ENCODE measurements at places on chromosomes 11 and 22. TPM values are rescaled to one million over a fixed set of nuclear protein-coding genes. Genes with fewer than 3 reads are reported as not detected.

The MRGPRX3 gene
- total RNA-seq = not detected

The SLC7A4 gene
- 0.93 TPM for total RNA-seq

The RPLP2 gene
- 1,592 TPM for total RNA-seq

The APLNR gene
- total RNA-seq = 0.07 TPM

The ISX gene
- total RNA-seq = not detected

The OOSP4B gene
- not detected for total RNA-seq

The PMM1 gene
- 42.3 TPM for total RNA-seq

The SSTR3 gene
- not detected for total RNA-seq

The MIAT gene
- 22.8 TPM for total RNA-seq

The PLEKHA7 gene
- total RNA-seq = 3.2 TPM

The DNAJC4 gene
- total RNA-seq = 23.8 TPM

The CSNK1E gene
- 171 TPM for total RNA-seq

DNA sequence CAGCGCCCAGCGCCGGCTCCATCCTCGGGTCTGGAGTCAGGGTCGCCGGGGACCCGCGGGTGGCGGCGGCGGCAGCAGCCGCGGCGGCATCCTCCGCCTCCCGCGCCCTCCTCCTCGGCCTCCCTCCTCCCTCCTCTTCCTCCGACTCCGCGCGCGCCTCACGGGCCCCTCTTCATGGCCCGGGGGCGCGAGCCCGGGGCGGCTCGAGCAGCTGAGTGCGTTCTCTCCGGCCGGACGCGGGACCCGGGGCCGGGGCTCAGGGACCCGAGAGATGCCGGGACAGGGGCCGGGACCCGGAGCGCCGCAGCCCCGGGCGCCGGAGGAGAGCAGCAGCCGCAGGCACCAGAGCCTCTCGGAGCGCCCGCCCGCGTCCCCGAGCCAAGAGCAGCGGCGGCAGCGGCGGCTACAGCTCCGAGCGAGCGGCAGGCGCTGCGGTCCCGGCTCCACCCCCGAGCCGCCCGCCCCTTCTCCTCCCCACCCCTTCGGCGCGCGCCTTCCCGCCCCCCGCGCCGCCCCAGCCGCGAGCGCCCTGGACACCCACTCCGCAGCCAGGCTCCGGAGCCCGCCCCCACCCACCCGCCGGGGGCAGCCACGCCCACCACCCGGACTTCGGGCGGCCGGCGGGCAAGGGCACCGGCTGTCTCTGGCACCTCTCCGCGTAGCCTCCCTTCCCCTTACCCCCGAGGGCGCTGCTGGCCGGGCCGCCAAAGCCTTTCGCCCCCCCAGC, at the start of gene CHST1:
Gene CHST1 (minus strand): TSS at position 417 of the 727 bp plus-strand sequence. CDS start 14,699 bp downstream, outside the sequence.
- H3K4me1 ChIP-seq = peaks cover 25% of the 10 kb centered on the region
- peak; percentile 2 for DNase-seq
- peaks cover 19% of the 10 kb centered on the region for H3K27me3 ChIP-seq
- no peak within 1 kb of the TSS for H3K27ac ChIP-seq

DNA sequence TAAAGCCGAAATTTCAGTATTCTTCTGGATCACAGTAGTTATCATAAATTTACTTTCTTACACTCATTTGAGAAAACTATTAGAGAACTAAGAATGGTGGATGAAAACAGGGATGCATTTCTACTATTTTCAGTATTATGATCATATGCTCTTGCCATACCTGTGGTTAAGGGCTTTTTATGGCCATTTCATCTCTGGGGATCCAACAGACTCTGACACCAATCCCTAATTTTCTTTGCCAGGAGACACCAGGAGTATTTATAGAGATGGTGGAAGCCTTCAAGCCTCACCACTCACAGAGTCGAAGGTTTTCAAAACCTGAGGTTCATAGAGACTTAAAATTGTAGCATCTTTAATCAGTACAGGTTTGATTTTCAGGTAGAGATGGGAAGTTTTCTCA, at the start of gene OR51L1:
Gene OR51L1 (plus strand): TSS at position 301 of the 400 bp plus-strand sequence. CDS start 4,132 bp downstream, outside the sequence.
- H3K27me3 ChIP-seq = no peaks in the 10 kb centered on the region
- no peak for DNase-seq
- no peak within 1 kb of the TSS for H3K27ac ChIP-seq
- no peak within 1 kb of the TSS for H3K4me3 ChIP-seq
- H3K36me3 ChIP-seq = no peaks in the 10 kb centered on the region

GRCh38 chr11:61120706-61121191, 18.5 kb downstream of the CD5 start:
- peaks cover 12% of the 10 kb centered on the region for H3K27me3 ChIP-seq
- no peaks in the 10 kb centered on the region for H3K36me3 ChIP-seq
- H3K27ac ChIP-seq = no peak overlapping the region

DNA sequence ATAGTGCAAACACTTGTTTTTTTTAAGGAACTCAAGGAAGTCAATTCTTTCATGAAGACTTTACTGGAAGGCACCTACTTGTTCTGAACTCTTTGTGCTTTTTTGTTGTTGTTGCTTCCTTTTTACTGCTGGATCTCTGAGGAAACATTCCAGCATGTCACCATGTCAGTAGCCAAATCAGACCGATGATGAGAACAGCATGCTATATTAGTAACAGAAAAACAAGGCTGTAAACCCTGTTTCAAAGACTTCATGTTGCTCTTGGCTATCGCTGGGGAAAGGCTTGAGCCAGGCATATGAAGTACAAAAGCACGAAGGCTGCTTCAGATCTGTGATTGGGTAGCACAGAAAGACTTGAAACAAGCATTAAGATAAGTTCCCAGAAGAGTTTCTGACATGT, 125.6 kb upstream of the SLC5A12 start:
- H3K27me3 ChIP-seq = no peaks in the 10 kb centered on the region
- no peak overlapping the region for H3K27ac ChIP-seq
- H3K4me3 ChIP-seq = no peak overlapping the region
- H3K4me1 ChIP-seq = peaks cover under 1% of the 10 kb centered on the region

GRCh38 chr11:8011981-8012444, 24.9 kb downstream of the EIF3F start:
- H3K4me3 ChIP-seq = no peak overlapping the region
- no peak overlapping the region for H3K27ac ChIP-seq
- no peaks in the 10 kb centered on the region for H3K36me3 ChIP-seq
- peaks cover 21% of the 10 kb centered on the region for H3K4me1 ChIP-seq
- no peaks in the 10 kb centered on the region for H3K27me3 ChIP-seq

DNA sequence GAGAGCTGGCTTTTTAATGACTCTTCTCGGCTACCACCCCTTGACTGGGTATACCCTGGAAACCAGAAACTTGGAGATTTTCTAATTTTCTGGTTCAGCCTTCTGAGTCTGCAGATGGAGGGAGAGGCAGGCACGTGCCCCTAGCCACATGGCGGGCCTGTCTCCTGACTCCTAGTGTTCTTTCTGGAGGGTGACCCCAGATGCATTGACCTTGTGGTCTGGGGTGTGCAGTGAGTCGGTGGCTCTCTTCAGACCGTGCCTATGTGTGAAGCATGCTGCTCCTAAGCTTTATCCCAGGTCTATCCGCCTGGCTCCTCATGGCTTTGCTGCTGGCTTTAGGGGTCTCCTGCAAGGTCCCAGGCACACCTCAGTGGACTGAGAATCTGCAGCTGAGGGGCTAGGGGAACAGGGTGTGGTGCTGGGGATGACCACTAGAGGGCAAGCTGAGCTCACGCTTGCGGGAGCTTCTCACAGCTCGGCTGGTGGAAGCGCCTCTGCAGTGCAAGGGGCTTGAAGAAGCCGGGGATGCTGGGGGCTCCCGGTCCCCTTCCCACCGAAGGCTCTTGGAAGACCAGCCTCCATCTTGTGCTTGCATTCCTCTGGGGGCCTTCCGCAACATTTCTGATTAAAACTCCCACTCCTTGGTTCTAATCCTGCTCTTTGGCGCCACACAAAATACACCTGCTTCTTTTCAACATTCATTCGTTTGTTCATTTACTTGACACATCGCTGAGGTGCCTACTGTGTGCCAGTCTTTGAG, 51.8 kb downstream of the OTOG start:
- no peak overlapping the region for H3K27ac ChIP-seq
- no peaks in the 10 kb centered on the region for H3K27me3 ChIP-seq
- no peaks in the 10 kb centered on the region for H3K4me1 ChIP-seq
- H3K4me3 ChIP-seq = no peak overlapping the region

GRCh38 chr22:37823134-37823985, at the start of gene GALR3:
Gene GALR3 (plus strand): TSS chr22:37823382. CDS start chr22:37823407, 25 bp downstream.
- H3K27me3 ChIP-seq = peaks cover 20% of the 10 kb centered on the region
- H3K4me3 ChIP-seq = peak within 1 kb of the TSS; percentile 5
- peaks cover 13% of the 10 kb centered on the region for H3K4me1 ChIP-seq
- DNase-seq = no peak

- DNase-seq = no peak
- peaks cover 4% of the 10 kb centered on the region for H3K27me3 ChIP-seq
Observed at GRCh38 chr11:120792306-120792705, 231.6 kb upstream of the TBCEL start.

DNA sequence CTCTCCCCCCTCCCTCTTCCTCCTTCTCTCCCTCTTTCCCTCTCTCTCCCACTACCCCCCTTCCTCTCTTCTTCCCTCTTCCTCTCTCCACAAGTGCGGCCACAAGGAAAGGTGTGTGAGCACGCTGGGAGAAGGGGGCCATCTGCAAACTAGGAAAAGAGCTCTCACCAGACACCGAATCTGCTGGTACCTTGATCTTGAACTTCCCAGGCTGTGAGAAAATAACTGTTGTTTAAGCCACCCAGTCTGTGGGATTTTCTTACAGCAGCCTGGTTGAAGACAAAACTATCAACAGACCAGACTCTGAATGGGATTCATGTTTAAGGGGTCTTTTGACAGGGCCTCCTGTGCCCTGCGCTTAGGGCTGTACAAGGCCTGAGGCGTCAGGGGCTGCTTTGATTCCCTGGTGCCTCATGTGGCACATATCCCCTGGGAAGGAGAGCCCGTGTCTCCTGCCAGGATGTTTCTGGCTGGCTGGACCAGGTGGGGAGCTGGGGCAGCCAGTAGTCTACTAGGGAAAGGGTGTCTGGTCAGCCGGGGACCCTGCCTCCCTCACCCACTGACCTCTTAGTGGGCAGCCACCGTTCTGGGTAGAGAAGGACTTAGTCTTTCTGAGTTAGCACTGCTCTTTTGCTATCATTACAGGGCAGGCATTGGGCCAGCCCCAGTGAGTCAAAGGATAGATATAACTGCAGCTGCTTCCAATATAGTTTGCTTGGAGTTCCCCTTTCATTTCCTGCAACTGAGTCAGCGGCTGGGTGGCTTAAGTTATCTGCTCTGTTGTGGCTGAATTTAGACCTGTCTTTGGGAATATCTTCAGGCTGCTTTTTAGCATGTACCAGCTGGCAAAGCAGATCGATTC, 6.2 kb downstream of the PANX1 start:
- peak overlapping the region; percentile 96 for H3K27ac ChIP-seq
- peaks cover 68% of the 10 kb centered on the region for H3K4me1 ChIP-seq
- DNase-seq = peak; percentile 94
- peak overlapping the region; percentile 43 for H3K4me3 ChIP-seq

- no peaks in the 10 kb centered on the region for H3K27me3 ChIP-seq
- no peak overlapping the region for H3K4me3 ChIP-seq
- no peaks in the 10 kb centered on the region for H3K36me3 ChIP-seq
Observed at GRCh38 chr11:108973402-108974162, 308.7 kb downstream of the DDX10 start.

DNA sequence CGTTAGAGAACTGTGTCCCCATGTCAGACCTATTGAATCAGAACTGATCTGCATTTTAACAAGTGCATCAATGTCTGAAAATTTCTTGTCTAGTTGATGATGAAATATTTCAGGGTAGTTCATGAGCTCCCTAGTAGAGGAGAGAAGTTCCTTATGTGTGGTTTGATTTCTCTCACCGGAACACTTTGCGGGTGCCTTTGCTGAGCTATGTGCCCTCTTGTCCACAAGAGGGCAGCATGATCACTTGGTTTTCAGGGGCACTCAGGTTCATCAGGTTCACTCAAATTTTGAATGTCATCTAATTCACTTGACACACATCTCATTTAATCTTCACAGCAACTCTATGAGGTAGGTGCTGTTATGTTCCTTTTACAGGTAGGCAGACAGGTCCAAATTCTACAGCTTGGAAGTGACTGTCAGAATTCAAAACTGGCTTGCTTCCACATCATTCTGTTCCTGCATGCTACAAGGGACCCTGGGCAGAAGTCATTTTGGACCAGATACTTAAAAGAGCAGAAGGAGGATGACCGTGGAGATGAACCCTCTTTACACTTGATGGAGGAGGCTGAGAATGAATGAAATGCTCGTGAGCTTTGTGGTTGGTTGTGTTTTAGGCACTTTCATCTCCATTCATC, 55.6 kb downstream of the P4HA3 start:
- no peak overlapping the region for H3K27ac ChIP-seq
- H3K27me3 ChIP-seq = no peaks in the 10 kb centered on the region
- H3K4me1 ChIP-seq = peaks cover 8% of the 10 kb centered on the region
- peak; percentile 20 for DNase-seq
- peaks cover 2% of the 10 kb centered on the region for H3K36me3 ChIP-seq
- H3K4me3 ChIP-seq = no peak overlapping the region

GRCh38 chr22:24796860-24797259, 9.2 kb upstream of the SGSM1 start:
- H3K4me3 ChIP-seq = no peak overlapping the region
- DNase-seq = no peak
- no peaks in the 10 kb centered on the region for H3K27me3 ChIP-seq
- no peaks in the 10 kb centered on the region for H3K36me3 ChIP-seq
- no peaks in the 10 kb centered on the region for H3K4me1 ChIP-seq

- no peak overlapping the region for H3K4me3 ChIP-seq
- H3K27me3 ChIP-seq = no peaks in the 10 kb centered on the region
- H3K4me1 ChIP-seq = no peaks in the 10 kb centered on the region
- no peak overlapping the region for H3K27ac ChIP-seq
- DNase-seq = no peak
- H3K36me3 ChIP-seq = no peaks in the 10 kb centered on the region
Observed at GRCh38 chr11:82945682-82946081, 44.1 kb downstream of the DDIAS start.

DNA sequence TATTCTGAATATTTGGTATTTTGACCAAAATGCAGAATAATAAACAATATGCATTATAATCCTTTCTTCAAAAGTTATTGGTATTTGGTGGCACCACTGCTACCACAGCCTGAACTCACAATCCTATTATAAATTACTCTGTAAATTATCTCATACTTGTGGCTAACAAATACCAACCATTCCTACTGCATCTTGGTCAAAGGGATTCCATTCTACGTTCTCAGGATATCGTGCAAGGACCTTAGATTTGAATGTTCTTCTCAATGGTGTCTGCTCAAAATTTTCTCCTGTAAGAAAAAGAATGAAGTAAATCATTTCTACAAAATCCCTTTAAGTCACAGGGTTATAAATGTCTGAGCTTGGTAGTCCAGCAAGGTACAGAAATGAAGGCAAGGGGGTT, 58.7 kb downstream of the DENND5A start:
- no peak overlapping the region for H3K4me3 ChIP-seq
- peaks cover 26% of the 10 kb centered on the region for H3K4me1 ChIP-seq
- peak overlapping the region; percentile 50 for H3K27ac ChIP-seq
- peak; percentile 91 for DNase-seq

DNA sequence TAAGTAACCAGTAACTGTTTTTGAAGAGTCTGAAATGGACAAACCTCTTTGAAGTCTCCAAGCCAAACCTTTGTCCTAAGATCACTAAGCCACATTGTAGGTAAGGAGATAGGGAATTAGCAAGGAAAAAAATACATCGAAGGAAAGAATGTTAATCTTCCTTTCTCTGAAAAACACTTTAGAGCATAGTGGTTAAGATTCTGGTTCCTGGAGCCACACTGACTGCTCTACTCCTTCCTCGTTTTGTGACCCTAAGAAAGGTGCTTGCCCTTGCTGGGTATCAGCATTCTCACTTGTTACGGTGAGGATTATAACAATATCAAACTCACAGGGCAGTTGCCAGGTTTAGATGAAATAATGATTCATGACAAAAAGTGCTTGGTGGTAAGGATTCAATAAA, 104.0 kb downstream of the SIK3 start:
- H3K36me3 ChIP-seq = no peaks in the 10 kb centered on the region
- H3K4me1 ChIP-seq = peaks cover 16% of the 10 kb centered on the region
- no peak overlapping the region for H3K27ac ChIP-seq
- DNase-seq = no peak

Data from astrocyte (in vitro differentiated cells and primary cell).